ENCODE measurements at places on chromosomes 7 and 10.
A peak's percentile ranks its signal among the peaks of the same experiment; 100 is the strongest.

DNA sequence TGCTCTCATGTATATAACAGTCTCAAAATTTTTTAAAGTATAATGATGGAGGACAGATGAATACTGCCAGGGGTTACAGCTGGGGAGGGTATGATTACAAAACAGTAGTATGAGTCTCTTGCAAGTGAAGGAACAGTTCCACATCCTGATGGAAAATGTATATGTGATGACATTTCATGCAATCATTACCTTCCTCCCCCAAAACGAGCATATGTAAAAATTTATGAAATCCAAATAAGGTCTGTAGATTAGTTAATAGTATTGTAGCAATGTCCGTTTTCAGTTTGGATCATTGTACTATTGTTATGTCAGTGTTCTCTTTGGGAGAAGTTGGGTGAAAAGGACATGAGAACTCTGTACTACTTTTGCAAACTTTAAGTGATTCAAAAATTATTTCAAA is 38.0 kb downstream of the DRGX start:
- no peak for DNase-seq

DNA sequence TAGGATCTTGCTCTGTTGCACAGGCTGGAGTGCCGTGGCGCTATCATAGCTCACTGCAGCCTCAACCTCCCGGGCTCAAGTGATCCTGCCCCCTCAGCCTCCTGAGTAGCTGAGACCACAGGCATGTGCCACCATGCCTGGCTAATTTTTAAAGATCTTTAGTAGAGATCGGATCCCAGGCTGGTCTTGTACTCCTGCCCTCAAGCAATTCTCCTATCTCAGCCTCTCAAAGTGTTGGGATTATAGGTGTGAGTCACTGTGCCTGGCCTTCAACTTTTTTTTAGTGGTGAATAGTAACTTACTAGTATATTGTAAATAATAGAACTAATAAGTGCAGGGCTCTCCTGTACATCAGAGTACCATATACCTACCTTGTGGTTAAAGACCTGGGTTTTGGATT is 52.1 kb upstream of the LMTK2 start:
- no peak for DNase-seq

GRCh38 chr7:150935149-150935548 is 43.0 kb downstream of the KCNH2 start:
- DNase-seq = no peak

DNA sequence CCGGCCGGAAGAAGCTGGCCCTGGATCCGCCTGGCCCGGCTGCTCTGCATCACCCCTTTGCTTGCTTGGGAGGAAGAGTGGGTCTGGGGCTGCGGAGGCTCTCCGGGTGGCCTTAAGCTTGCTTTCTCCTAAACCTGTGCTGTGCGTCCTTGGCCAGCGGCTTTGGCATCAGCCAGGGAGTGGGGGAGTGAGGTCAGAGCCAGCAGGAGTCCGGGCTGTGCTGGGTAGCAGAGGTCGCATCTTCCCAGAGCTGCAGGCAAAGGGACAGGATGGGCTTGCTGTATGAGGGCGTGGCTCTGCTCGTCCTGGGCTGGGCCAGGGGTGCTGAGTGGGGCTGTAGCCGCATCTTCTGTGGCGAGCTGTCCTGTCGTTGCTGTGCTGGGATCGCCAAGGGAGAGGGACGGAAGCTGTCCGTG is 21.1 kb downstream of the BNIP3 start:
- no peak for DNase-seq

GRCh38 chr10:77201135-77202106 is 436.2 kb downstream of the KCNMA1 start:
- DNase-seq = no peak

- no peak for DNase-seq
These were observed 225.2 kb upstream of the TAC1 start for GRCh38 chr7:97506728-97507127.

DNA sequence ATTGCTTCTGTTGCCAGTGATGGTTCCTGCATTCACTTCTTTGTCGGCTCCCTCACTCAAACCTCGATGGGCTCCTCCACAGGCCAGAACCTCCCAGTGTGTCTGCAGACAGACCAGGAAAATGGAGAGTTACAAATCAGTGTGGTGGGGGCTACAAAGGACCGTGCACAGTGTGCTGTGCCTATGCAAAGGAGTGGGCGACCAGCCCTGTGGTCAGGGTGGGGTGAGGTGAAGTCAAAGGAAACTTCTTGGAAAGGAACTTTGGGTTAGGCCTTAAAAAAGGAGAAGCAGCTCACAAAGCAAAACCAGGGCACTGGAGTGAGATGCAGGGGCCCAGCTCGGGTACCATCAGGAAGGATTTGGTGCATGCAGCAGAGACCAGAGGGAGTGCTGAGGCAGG is 304.3 kb upstream of the ZMIZ1 start:
- no peak for DNase-seq

- no peak for DNase-seq
These were observed 193.0 kb upstream of the PITRM1 start for GRCh38 chr10:3365630-3366029.

- no peak for DNase-seq
These were observed 61.7 kb downstream of the CSGALNACT2 start for GRCh38 chr10:43199684-43200537.

GRCh38 chr10:34677132-34677531 is 138.0 kb downstream of the PARD3 start:
- DNase-seq = no peak

DNA sequence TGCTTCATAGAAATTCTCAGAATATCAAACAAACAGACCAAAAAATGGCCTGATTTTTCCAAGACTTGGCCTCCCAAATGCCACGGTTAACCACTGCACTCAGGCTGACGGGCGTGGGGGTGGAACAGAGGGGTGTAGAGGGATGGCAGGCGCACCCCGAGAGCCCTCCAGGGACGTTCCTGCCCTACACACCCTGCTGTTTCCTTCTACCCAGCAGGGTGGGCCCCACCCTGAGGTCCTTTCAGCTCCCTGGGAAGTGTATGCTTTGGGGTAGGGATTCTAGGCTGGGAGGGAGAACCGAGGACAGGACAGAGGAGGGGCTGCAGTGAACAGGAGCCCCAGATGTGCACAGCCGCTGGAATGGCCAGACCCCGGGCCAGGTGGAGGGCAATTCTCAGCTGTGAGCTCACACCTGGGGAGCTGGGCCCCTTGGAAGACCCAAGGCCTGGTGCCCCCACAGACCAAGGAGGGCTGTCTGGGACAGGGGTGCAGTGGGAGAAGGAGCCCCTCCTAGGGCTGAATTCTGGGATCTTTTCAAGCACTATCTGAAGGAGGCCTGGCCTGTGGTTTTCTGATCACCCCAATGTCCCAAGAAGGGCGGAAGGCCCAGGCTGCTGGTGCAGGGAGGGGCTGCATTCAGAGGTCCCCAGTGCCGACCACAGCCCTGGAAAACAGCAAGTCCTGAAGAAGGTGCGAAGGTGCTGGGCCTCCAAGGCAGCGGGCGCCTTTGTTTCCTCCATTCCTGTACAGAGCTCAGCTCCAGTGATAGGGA is 32.9 kb upstream of the INPP5A start:
- DNase-seq = no peak

DNA sequence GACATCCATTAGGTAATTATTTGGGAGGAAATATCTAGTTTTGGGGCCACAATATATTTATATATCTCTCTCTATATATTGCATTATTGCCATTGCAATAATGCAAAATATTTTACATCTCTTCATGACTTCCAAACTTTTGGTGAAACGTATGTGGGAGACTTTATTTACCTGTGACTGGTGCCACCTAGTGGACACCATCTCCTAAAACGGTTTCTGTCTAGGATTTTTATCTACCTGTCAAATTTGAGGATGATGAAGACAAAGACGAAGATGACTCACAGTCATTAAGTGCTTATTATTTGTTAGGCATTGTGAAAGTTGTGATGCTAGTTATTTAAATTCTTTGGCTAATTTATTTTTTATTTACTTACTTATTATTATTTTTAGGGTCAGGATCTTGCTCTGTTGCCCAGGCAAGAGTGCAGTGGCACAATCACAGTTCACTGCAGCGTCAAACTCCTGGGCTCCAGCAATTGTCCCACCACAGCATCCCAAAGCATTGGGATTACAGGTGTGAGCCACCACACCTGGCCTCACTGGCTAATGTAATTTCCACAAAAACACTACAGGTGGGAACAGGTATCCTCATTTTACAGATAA is 18.7 kb upstream of the CBLL1 start:
- peak; percentile 48 for DNase-seq

DNA sequence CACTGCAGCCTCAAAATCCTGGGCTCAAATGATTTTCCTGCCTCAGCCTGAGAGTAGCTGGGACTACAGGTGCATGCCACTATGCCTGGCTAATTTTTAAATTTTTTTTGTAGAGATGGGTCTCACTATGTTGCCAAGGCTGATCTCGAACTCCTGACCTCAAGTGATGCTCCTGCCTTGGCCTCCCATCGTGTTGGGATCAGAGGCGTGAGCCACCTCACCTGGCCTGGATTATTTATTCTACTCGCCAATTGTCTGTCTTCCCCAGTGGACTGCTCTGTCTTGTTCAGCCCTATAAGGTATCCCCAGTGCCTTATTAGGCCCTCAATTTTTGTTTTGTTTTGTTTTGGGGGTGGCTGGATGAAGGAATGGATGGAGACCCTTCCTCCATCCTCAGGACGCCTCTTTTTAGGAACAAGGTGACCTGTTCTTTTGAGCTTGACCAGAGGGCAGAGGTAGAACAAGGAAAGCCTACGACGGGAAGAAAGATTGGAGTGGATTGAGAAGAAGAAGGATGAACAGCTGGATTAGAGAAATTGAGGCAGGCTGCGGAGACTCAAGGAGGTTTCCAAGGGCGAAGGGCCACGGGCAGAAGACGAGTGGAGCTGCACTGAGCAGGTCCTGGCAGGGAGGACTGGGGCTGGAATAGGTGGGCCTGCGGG is 541 bp upstream of the DENND10 start:
- DNase-seq = no peak

GRCh38 chr7:20217193-20217948 is at the start of gene MACC1:
Gene MACC1, minus strand, starts transcription at chr7:20217384. Its CDS starts 55,522 bp downstream, at chr7:20161862.
- no peak for DNase-seq

GRCh38 chr7:31082447-31082846 is 30.3 kb downstream of the ADCYAP1R1 start:
- no peak for DNase-seq

DNA sequence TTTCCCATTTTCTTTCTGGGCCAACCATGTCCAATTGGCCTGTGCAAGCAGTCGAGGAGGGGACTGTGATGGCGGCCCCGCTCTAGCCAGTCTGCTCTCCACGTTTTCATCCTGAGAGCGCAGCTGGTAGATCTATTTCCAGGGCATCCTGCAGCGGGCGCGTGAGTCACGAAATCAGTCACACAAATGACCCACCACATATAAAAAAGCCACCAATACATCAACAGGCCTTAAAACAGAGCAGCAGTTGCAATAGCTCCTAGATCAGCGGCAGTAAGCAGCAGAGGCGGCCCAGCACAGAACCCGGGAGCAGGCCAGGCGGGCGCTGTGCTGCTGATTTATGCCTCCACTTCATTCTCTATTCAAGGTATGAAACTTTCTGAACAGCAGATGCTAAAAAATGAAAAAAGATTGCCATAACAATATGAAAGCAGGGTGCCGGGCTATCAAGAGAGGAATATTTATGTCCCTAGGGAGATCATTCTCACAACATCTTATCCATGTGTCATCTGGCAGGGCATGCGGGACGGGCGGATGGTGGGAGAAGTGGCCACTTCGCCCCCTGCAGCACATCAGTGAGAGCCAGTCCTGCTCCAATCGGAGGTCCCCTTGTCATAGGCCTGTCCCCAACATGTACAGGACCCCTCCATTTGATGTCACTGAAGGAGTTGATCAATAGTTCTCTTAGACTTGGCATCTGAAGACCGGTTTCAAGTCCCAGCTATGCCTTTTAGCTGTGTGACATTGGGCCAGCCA is 98.0 kb upstream of the GPR26 start:
- no peak for DNase-seq

DNA sequence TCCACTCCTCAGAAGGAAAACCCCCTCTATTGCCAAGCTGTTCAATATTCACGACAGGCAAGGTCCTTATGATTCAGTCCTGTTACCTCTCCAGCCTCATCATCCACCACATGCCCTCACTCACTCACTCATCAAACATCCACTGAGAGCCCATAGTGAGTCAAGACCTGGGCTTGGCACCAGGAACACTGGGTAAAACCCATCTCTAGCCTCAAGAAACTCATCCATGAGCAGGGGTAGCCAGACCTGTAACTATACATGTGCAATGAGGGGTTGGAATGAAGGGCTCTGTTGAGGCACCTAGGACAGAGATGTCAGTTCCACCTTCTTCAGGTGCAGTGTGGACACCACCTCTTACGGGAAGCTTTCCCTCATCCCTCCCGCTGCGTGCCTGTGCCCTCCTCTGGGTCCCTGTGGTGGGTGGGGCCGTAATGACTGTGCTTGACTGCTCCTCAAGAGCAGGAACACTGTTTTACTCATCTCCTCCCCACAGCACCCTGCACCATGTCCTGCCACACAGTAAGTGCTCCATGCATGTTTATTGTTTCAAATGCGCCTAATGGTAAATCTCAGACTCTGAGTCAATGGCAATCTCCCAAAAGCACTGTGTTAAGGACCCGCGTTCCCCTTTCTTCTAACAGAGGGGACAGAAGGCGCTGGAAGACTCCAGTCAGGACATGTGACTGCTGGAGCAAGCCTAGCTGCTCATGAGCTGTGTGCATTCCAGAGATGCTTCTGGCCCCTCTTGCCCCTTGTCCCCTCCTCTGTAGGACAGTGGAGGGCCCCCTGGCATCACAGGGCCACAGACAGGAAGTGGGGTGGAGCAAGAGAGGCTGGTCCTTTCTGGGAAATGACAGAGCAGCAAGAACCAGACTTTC is 95.4 kb downstream of the HIPK2 start:
- DNase-seq = no peak

GRCh38 chr10:104293011-104293410 is 24.0 kb downstream of the GSTO2 start:
- no peak for DNase-seq

- DNase-seq = no peak
These were observed 61.3 kb downstream of the CACNA2D1 start for GRCh38 chr7:82382276-82382675.

DNA sequence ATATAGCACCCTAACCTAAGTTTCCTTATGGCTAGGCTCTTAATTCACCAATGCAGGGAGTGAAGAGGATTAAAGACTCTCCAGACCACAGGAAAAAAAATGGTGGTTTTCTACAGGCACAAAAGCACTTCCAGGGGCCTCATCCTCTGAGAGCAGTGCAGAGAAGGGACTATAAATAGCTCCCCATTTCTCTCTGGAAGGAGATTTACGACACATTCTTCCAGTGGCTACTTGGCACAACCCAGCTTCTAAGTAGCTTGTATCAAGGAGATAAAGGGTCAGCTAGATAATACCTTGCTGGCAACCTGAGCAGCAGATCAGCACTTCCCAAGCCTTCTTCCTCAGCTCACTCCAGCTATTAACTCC is 73.5 kb downstream of the CRPPA start:
- no peak for DNase-seq

GRCh38 chr10:72930276-72930675 is 24.3 kb downstream of the PLA2G12B start:
- no peak for DNase-seq

DNA sequence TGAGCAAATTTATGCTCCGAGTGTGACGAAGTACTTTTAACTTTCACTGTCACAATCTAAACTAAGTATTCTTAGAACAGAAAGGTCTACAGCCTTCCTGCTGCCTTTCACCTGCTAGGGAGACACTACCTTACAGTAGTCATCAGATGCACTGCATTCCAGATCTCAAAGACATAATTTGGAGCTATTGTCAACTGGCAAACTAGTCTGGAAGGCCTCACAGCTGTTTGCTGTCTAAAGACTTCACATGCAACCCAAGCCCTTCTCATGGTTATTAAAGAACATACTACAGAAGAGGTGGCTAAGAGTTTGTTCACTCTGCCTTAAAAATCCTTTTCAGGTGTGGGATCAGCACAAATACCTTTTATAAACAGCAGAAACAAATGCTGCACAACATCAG is 91.8 kb upstream of the KCNIP2 start:
- no peak for DNase-seq

- DNase-seq = no peak
These were observed 46.1 kb upstream of the R3HCC1L start for GRCh38 chr10:98088186-98088971.
